Left kidney (tissue), 8 donors: ENCODE measurements at places on chromosomes 13 and 19. TPM values are rescaled to one million over a fixed set of nuclear protein-coding genes. Genes with fewer than 3 reads are reported as not detected.

DNA sequence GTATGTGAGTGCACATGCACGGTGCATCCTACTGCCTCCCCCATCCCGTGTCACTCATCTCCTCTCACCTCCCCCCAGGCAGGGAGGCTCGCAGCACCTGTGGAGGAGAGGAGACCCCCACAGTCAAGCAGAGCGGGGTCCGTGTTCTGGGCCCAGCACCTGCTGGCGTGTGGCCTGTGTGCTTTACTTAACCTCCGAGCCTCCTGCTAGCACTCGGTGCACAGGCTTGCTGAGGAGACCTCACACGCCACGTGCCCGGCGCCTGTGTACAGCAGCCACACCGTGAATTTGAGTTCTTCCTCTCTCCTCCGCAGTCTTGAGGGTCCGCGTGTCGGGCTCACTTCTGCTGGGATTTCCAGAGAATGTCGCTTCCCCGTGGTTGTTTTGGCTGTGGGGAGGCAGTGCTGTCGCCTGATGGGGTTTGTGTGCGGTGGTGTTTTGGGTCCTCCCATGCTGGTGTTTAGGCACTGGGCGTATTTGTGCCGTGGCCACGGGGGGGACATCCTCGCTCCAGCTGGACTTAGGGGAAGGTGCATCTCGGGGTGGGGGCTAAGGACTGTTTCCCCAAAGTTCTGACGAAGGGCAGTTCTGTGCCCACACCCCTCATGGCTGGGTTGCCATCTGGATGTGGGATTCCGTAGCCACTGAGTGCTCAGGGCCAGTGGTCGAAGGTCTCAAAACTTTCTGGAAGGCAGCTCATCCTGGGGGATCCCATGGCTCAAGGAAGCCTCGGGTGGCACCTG lies 34.8 kb upstream of the TMEM255B start:
- DNase-seq = no peak

Gene DMKN
- 92.0 TPM for polyA plus RNA-seq

Gene PNMA8C
- 0.70 TPM for polyA plus RNA-seq

- no peak for DNase-seq
Measured at GRCh38 chr13:102977471-102977870, 88.7 kb downstream of the SLC10A2 start.

- no peak for DNase-seq
Measured at GRCh38 chr13:38024431-38024830, 154.9 kb upstream of the TRPC4 start.

DNA sequence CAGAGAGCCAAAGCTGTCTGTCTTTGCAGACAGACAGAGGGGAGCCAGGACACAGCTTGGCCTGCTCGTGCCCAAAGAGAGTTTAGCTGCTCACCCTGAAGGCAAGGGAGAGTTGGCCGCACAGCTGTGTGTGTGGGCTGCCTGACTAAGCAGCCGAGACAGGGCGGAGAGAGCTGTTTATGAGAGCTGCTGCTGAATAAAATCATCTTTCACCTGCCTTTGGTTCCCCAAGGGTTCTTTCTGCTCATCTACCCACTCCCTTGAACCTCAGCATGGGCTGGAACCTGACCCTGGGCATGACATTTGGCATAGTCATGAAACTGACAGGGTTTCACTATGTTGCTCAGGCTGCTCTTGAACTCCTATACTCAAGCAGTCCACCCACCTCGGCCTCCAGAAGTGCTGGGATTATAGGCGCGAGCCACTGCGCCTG lies 98.2 kb downstream of the RBM26 start:
- no peak for DNase-seq

Gene ZNF547
- polyA plus RNA-seq = 7.3 TPM
